ENCODE measurements at places on chromosomes 1 and 21.
A peak's percentile ranks its signal among the peaks of the same experiment; 100 is the strongest.

DNA sequence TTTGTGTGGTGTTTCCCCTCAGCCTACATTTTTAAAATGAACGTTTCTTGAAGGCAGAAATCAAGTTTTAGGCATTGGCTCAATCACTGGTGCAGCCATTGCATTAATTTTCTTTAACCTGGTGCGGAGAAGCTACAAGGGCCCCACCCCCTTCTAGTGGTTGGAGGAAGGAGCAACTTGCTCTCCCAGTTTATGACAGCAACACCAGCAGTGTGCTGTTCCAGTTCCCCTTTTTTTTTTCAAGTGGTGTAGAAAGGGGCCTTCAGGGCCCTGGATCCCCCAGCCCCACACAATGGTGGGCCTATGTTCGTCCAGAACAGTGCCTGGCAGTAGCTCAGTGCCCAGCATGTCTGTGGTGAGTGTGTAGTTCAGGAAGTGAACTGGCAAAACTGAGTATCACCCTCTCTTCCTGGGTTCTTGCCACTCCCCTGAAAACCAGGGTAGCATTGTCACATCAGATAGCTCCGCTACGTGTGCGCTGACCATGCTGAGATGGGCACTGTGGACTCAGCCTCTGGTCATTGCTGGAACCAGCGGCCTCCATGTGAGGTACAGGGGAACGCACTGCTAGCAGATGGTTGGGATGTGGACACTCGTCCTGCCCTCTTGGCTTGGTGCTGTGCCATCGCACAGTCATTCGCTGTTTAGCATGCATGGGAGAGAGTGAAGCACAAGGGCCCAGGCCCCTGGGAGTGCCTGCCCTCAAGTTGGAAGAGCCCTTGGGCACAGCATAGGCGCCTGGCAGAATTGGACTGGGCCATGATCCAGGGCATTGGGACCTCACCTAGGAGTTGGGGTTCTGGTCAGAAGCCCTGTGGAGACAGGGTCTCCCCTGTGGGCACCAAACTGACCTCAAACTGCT is 7.2 kb downstream of the ARF1 start:
- no peak for DNase-seq

DNA sequence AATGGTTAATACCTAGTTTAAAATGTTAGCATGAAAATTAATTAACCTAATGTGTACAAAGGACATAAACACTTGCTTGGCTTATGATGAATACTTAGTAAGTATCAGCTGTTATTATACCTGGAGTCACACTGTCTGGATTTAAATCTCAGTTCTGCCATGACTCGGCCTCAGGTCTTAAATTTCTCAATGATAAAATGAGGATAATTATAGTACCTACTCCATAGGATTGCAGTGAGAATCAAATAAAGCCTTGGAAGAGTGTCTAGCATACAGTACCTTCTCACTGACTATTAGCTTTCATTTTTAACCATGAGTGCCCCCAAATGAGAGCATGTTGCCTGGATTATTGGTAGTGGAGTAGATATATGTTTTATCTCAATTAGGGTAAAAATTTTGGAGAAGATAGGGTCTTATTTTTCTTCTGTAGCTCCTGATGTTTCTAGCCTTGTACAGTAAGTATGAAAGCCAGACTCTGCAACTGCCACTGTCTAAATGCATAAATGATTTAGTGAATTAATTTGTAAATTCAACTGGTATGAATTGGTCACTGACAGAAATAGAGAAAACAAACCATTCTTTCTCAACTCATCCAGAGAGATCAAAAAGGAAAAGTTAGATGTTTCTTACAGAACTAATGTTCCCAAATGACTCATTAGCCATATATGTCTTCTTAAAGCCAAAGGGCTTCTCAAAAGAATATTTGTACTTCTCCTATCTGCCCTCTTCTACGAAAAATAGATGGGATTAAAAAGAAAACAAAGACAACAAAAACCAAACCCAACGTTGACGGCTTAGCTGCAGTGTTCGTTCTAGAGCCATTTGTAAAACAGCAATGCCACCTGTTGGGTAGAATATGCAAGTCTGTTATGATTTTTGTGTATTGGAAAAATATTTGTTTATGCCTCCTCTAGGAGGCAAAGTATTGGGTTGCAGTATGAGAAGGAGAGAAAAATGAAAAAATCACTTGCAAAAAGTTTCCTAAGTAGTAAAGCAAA is 53.8 kb upstream of the MROH9 start:
- peak; percentile 45 for DNase-seq

DNA sequence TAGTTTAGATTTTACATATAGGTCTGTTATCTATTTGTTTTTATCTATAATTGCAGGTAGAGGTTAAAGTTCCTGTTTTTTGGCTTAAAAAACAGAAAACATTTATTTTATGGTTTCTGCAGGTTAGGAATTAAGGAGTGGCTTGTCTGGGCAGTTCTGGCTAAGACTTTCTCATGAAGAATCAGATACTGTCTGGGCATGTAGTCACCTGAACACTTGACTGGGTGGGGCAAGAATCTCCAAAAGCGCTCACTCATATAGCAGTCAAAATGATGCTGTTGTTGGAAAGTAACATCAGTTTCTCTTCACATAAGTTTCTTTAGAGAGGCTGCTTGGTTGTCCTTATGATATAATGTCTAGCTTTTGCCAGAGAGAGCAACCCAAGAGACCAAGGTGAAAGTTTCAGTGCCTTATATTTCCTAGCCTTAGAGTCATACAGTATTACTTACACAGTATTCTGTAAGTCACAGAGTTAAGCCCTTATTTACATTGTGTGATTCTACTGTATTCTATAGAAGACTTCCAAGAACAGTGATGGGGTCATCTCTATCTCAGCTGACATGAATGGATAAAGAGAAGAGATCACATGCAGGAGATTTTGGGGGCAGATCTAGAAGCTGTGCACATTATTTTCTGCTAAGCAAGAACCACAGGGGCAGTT is 125.4 kb upstream of the GPR52 start:
- DNase-seq: no peak

- DNase-seq: peak; percentile 54
Observed at GRCh38 chr1:77888081-77888780, at the start of gene NEXN. Gene NEXN (plus strand): TSS chr1:77888624. CDS start chr1:77916107, 27,483 bp downstream.

DNA sequence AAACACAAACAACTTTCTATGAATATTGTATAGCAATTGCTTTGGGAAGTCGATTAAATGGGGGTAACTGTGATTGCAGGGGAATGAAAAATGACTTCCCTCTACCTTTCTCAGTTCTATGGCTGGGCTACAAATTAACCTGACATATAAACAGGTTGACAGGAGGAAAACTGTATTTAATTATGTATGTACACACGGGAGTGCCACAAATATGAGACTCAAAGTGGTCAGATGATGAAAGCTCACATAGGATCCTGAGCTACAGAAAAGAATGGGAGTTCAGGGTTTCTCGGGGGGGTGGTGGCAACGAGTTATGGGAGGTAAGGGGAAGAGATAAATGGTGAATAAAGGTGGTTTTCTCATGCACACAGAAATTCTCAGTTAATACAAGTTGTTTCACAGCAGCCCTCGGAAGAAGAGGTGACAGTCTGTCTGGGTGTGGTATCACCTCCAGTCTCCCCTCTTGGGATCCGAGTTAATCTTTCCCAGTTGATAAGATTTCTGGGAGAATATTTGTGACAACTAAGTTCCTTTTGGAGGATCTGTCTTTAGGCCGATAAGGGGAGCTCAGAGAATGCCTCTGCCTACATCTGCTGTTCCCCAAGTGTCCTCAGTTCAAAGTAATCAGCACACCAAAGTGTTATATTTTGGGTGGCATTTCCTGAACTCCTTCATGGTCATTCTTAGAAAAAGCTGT is 26.3 kb downstream of the GADD45A start:
- DNase-seq: no peak

- DNase-seq: no peak
Observed at GRCh38 chr1:40270152-40270834, 12.3 kb downstream of the ZMPSTE24 start.

GRCh38 chr1:159798893-159799292 is 3.3 kb upstream of the FCRL6 start:
- DNase-seq: peak; percentile 82

- DNase-seq: no peak
Observed at GRCh38 chr1:183159960-183160359, 26.1 kb upstream of the LAMC2 start.

- no peak for DNase-seq
Observed at GRCh38 chr1:167488786-167489185, 29.5 kb downstream of the CD247 start.

- no peak for DNase-seq
Observed at GRCh38 chr21:14870853-14871149, 194.0 kb downstream of the NRIP1 start.

GRCh38 chr1:54287176-54287650 is 87.2 kb downstream of the MRPL37 start:
- no peak for DNase-seq

GRCh38 chr1:244097523-244098405 is 46.7 kb downstream of the ZBTB18 start:
- DNase-seq: no peak

DNA sequence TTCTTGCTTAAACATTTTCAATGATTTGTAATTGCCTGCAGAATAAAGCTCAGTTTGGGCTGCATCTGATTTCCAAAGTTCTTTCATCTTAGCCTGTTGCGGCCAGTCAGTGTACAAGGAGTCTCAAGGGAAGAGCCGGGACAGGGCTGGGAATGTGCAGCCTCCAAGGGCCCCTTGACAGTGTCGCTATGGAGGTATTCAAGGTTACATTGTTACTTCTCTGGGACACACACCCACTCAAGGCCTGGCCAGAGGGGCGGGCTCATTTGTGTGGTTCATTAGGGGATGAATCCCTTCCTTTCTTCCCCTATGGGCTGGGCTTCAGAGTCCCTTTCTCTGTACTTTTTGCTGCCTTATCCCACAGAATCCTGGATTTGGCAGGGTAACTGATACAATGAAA is 107.6 kb upstream of the CSF3R start:
- DNase-seq: no peak

GRCh38 chr1:15283526-15283925 is 36.5 kb downstream of the FHAD1 start:
- DNase-seq: no peak

DNA sequence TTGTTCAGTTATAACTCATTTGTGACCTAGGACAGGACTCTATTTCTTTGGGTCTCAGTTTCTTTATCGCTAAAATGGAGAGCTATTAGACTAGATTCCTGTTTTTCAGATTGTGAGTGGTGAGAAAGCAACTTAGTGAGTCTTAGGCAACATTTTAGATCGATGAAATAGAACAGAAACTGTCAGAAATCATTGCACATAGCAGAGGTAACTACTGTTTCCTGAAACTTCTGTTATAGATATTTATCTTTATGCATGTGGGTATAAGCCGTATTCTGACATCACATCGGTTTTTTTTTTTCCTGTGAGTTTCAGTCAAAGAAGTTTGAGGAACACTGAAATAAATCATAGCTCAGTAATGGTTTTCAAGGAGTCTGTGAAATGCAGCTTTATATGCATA is 42.1 kb upstream of the DNAJC6 start:
- DNase-seq: no peak

- no peak for DNase-seq
Observed at GRCh38 chr1:204445860-204446412, 34.3 kb upstream of the PPP1R15B start.

- DNase-seq: peak; percentile 31
Observed at GRCh38 chr1:231630558-231631205, 4.1 kb downstream of the DISC1 start.

- DNase-seq: peak; percentile 51
Observed at GRCh38 chr1:112735752-112736151, 20.6 kb upstream of the PPM1J start.

DNA sequence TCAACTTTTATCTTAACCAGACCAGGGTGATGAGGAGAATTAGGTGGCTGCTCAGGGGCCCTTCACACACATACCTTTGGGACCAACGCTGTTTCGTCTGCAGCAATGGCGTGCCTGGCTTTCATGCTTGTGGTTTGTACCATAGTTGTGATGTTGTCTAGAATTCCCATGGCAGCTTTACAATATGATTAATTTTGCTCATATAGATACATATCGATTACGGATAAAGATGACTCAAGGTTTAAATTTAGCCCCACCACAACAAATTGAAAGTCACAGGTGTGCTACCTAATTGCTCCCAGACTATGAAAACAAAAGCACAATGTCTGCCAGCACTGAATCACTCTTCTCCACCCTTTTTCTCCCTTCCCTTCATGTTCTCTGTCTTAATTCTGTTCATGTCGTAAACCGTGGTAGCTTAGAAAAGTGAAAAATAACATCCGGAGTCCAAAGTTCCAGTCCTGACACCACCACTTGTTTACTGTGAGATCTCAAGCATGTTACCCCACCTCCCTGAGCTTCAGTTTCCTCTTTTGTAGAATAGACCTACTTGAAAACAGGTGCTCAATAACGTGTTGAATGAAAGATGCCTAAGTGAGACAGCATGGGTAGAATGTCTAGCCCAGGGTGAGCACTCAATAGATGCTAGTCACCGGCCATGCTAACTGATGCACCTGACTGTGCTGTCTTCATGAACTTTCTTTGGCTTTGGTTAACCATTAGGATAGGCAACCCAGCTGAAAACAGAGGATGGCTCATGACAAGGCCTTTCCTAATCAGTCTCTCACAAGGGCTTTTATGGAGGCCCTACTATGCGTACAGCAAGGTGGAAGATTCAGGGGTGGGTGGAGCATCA is 22.1 kb upstream of the JUN start:
- DNase-seq: no peak

DNA sequence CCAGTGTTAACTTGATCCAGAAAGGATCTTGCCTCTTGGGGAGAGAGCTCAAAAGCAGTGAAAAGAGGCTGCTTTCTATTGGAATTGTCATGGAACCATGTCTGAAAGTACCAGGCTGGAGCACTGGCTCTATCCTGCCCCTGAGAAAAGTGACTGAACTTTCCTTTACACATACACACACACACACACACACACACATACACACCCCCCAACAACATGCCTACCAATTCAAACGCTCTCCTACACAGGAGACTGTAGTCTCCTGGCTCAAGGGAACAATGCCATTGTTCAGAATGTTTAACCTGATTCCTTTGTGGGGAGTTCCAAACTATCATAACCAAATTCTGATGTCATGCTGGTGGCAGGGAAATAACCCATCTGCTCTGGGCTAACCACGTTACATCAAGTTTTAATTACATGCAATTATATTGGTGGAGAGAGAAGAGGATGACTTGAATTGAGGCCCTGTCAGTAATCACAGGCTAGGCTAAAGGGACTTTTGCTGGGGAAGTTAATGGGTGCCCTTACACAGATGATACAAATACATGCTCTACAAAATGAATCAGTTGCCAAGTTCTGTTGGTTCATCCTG is 52.3 kb upstream of the DUSP10 start:
- no peak for DNase-seq

DNA sequence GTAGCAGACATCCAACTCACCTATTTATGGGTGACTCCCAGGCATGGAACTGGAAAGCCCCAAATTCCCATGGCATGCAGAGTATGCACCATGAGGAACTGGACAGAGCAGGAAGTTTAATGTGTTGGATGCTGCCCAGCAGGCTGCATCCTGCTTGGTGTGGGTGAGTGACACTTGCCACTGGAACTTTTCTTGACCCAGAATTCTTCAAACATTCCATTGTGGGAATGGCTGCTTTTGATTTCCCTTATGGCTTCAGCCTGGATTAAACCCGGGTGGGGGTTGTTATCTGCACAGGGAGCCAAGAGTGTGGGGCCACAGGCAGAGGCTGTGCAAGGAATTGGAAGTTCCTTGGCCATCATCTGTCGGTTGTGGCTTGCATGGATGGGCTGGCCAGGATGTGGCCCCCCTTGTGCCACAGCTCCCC is 26.9 kb upstream of the BACE2 start:
- DNase-seq: no peak

- no peak for DNase-seq
Observed at GRCh38 chr21:36628106-36628505, 70.8 kb upstream of the SIM2 start.

Measured in amniotic stem cell (primary cell).